ENCODE measurements at places on chromosomes 2 and 18.

DNA sequence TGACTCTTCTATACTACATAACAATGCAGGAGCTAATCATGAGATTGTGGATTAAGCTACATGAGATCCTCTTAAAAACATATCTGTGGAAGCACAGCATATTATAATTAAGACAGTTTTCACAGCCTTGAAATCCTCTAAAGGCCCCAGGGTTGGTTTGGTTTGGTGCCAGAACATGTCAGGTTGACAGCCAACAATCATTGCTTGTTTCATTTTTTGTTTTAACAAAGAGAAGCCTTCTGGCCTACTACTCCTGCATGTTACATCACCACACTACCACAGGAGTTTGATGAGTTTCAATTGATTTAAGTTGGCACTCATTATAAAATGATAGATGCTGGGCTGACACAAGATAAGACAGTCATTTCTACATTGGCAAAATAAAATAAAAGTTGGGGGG is 255.9 kb upstream of the ERBB4 start:
- no peak for DNase-seq

DNA sequence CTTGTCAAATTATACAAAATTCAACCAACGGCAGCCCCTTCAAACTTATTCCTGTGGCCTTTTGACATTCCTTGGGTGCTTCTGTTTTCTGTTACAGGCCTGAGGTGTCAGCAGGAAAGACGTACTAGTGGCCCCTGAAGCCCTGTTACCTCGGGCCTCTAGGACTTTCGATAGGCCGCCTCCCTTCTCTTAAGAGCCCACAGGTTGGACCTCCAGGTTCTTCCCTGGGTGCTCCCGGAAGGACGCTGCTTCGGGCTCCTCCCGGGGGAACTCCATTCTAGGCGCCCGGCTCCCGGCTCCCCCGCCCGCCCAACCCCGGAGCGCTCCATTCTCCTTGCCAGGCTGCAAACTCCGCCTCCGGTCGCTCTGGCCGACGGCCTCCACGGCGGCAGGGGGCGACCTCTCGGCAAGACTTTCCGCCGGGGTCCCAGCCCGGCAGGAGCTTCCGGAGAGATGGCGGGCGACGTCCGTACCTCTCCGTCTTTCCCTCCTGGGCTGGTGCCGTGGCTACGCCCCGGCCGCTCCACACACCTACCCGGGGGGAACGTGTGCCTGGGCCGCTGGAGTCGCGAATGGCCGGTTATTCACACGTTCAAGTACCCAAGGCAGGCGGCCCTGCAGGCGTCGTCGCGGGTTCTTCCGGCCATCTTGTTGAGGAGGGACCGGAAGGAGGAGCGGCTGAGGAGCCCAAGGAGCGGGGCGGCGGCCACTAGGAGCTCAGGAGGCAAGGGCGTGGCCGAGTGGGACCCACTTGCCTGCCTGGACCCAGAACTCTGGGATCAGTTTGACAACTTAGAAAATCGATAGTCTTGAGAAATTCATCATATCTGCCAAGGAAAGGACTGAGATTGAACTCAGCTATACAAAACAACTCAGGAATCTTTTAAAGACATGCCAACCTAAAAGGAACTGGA is 27.5 kb downstream of the BOLA3 start:
- peak; percentile 77 for DNase-seq

DNA sequence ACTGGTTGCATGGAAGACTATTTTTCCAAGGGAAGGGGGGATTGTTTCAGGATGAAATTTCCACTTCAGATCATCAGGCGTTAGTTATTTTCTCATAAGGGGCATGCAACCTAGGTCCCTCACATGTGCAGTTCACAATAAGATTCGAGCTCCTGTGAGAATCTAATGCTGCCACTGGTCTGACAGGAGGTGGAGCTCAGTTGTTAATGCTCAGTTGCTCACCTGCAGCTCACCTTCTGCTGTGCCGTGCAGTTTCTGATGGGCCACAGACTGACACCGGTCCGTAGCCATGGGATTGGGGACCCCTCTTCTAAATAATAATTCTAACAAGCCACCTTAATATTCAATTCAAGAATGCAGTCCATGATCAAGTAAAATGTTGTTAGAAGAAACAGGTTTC is 34.9 kb downstream of the PLCL1 start:
- DNase-seq, result no peak

DNA sequence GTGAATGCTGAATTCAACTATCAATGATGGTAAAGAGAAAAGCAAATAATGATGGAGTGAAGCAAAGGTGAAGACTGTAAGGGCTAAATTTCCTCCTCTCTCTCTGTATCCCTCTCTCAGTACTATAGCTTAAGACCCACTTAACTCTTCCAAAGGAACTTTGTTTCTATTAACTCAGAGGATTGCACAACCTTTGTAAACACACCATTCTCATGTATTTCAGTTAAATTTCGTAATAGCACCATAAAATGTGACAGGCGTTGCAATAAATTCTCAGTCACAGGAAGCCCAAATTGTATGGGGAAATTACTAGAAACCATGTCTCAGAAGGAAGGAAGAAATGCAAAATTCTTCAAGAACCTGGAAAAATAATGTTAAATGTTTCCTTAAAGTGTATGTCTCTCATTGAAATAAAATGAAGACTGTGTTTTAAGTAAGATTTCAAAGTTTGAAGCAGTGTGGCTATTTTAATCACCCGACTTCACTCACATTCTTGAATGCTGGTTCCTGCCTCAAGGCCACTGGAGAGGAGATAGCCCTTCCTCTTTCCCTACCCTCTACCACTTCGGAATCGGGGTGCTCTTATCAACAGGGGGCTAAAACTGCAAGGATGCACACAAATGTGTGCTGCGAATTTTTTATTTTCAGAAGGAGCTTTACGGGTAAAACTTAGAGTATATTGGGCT is 112.1 kb downstream of the FTCDNL1 start:
- DNase-seq, result no peak

DNA sequence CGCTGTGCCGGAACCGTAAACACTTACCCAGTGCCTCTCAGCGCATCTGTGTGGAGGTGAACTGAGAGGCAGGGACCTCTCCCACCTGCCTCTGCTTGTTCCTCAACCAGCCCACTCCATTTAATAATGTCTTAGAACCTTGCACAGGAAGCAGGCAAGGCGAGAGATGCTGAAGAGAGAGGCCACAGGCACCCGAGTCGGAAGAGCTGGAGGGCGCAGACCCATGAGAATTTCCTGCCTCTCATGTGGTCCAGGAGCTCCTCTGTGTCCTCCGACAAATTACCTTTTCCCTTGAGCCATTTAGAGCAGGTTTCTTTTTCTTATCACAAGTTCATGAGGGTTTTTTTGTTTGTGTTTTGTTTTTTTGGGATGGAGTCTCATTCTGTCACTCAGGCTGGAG is 4.9 kb upstream of the RFX8 start:
- DNase-seq, result no peak

DNA sequence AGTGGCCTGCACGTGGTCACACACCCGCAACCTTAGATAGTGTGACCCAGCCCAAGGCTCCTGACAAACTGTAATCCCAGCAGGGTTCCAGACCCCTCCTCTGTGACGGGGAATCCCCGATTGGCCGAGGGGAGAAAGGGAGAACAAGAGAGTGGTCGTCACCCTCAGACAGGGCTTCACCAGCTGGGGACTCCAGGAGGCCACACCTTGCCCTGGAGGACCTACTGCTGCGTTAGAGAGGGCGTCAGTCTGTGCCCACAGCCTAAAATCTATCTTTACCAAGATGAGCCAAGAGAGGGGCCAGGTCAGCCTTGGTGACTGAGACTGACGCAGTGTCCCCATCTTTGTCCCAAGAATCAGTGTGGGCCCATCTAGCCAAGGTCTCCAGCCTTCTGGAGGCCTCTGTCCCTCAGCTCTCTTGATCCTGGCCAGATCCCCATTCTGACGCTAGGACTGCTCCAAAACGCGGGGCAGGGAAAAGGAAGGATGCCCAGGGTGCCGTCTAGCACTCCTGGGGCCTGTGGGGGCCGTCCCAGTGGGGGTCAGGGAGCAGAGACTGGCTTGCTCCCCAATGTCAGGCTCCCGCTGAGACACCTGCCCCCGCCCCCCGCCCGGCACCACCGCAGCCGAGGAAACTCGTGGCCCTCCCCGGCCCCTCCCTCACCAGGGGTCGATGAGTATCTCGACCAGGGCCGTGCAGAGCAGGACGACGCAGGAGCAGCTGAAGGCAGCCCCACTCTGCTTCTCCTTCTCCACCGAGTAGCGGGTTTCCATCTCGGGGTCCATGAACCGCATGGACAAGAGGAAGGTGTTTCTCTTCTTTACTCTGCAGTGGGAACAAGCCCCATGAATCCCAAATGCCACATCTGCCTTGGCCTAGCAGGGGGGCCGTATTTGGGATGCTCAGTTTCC is 40.9 kb downstream of the CENPO start:
- DNase-seq, result no peak

DNA sequence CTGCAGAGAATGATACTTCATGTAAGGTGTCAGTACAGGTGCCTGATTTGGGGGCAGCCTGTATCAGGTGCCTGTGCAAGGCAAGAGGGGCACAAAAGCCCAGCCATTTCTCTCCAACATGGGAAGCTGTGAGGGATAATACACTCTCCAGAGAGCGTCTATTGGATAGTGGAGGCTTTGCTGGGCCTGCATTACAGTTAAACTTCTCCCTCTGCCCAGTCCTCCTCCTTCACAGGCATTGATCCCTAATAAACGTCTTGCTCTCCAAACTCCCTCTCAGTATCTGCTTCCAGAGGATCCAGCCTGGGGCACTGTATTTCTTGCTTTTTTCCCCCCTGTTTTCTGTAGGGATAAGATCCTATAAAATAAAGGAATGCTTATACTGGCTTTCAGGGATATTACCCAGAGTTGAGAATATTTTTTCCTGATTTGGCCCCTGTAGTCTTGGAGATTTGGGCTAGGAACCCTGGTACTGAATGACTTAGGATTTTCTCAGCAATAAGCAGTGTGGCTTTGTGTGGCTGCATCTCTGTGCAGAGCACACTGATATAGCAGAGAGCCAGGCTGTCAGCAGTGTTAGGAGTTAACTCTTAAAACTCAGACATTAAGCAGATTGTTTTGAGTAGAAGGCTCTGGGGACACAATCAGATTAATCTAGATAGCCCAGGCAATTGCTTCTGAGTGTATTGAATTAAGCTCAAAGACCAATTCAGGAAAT is 330.6 kb downstream of the CYRIA start:
- no peak for DNase-seq

GRCh38 chr2:44245083-44245861 is 30.0 kb upstream of the SLC3A1 start:
- DNase-seq, result no peak

GRCh38 chr2:230441227-230441897 is 25.4 kb downstream of the SP100 start:
- no peak for DNase-seq

- no peak for DNase-seq
Observed at GRCh38 chr2:96869281-96869821, 529 bp downstream of the SEMA4C start.

- no peak for DNase-seq
Observed at GRCh38 chr2:219496825-219497494, 1.7 kb upstream of the GMPPA start.

- DNase-seq, result no peak
Observed at GRCh38 chr2:221521233-221521845, 50.8 kb downstream of the EPHA4 start.

DNA sequence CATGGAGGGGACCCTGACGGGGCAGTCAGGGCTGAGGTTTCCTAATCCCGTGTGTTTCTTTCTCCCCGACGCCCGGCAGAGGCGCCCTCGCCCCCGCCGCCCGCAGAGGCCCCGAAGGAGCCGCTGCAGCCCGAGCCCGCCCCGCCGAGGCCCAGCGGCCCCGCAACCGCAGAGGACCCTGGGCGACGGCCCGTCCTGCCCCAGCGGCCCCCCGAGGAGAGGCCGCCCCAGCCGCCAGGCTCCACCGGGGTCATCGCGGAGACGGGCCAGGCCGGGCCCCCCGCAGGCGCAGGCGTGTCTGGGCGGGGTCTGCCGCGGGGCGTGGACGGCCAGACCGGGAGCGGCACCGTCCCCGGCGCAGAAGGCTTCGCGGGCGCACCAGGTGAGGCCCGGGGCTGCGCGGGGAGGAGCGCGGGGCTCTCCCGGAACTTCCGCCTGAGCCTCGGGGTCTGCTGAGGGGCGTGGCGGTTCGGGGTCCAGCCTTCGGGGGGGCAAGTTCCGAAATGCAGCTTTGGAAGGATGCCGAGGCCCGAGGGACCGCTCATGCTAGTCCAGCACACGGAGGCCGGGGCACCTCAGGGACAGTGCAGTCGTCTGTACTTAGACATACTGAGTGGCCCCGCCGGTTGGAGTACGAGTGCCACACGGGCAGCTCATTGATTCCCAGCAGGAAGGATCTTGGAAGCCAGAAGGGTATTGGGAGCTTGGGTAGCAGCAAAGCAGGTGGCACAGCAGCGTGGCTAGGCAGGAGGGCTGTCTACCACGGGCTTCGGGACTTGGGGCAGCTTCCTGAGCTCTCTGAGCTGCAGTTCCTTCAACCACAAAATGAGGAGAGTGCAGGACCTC is 60.1 kb downstream of the EMILIN2 start:
- DNase-seq, result no peak

- DNase-seq, result no peak
Observed at GRCh38 chr2:31337197-31337596, 77.3 kb downstream of the XDH start.

GRCh38 chr2:33077844-33078243 is 131.1 kb downstream of the LTBP1 start:
- no peak for DNase-seq

DNA sequence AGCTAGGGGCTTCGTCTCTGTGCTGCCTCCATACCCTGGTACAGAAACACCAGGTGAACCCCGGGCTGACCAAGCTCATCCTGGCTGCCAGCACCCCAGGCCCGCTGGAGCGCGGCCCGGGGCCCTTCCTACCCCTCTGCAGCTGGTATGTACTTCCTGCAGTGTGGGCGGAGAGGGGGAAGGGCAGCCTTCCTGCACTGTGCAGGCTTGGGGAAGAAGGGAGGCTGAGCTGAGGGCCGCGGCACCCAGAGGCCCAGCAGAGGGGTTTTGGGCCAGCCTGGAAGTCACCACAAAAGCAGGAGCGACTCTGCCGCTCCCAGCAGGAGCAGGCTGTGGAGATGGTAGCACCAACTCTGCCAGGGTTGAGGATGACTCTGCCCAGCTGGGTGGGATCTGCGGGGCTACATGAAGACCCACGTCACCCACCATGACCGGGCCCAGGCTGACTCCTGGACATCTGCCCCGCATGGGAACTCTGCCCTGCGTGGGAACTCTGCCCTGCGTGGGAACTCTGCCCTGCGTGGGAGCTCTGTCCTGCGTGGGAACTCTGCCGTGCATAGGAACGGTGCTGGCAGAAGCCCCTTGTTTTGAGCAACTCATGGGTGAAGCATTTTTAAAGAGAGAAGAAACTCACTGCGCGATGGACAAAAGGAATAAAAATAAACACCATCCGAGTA is 273.3 kb downstream of the NDUFA10 start:
- DNase-seq, result no peak

DNA sequence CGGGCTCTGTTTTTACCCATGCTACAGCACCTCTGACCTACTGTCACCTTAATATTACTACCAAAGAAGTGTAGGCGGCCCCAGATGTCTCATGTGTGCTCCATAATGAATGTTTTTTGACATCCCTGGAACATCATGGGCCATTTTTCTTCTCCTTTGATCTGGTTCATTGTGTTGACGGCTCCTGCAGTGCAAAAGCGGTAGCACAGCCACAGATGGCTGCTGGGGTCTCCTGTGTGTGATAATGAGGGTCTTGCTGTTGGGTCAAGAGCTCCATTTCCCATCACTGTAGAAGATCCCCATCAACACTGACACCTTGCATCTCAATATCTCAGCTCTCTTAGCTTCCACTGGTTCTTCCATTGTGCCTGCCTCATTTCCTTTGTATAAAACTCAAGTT is 95.0 kb downstream of the CDH20 start:
- DNase-seq, result no peak

- DNase-seq, result no peak
Observed at GRCh38 chr2:11713815-11714214, 32.6 kb upstream of the LPIN1 start.
